Activated CD4-positive, alpha-beta memory T cell treated with anti-CD3 and anti-CD28 coated beads for 36 hours (primary cell): ENCODE measurements at places on chromosomes 4 and X. TPM values are rescaled to one million over a fixed set of nuclear protein-coding genes. Genes with fewer than 3 reads are reported as not detected.
A peak's percentile ranks its signal among the peaks of the same experiment; 100 is the strongest.

DNA sequence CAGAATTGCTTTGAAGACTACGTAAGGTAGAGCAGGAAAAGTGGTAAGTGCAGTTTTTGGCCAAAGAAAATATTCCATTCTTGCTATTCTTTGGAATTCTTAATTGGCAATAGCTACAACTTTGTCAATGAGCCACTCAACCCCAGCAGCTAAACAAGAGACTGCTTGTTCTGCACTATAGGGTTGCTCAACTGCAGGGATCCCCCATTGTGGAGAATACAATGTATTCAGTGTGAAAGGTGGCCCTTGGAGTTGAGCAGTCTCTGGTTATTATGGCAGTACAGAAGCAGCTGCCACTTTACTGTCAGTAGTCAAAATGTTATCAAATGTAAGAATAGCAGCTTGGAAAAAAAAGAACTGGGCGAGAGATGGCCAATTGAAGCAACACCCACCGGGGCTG is 808.7 kb downstream of the CENPC start:
- no peak overlapping the region for H3K4me3 ChIP-seq
- H3K36me3 ChIP-seq, result no peaks in the 10 kb centered on the region
- no peaks in the 10 kb centered on the region for H3K4me1 ChIP-seq

NPY2R gene
- not detected for total RNA-seq

- no peak overlapping the region for H3K4me3 ChIP-seq
- no peak overlapping the region for H3K27ac ChIP-seq
- H3K36me3 ChIP-seq, result no peaks in the 10 kb centered on the region
- no peaks in the 10 kb centered on the region for H3K27me3 ChIP-seq
- no peaks in the 10 kb centered on the region for H3K4me1 ChIP-seq
These were observed 916.0 kb downstream of the TECRL start for GRCh38 chr4:63493265-63493664.

DNA sequence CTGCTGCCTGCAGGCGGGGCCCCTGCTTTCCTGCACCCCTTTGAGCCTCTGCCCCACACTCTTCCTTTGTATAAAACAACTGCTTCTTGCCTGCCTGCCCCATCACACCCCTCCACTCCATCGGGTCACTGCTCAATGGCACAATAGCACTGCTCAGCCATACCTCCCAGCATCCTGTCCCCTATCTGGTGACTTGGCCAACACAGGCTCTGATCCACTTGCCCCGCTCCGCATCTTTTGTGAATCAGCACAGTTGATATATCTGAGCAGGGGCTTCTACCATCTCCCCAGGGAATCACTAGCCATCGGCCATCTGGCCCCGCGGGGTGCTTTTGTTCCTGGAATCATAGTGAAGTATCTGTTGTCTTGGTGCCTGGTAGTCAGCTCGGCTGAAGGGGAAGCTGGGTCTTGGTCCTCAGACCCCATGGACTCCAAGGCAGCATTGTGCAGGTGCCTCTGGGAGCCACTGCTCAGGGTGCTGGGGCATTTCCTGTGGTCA is 45.3 kb downstream of the MAP7D3 start:
- no peak overlapping the region for H3K4me3 ChIP-seq
- peaks cover 32% of the 10 kb centered on the region for H3K4me1 ChIP-seq
- no peak for DNase-seq
- peaks cover 2% of the 10 kb centered on the region for H3K36me3 ChIP-seq
- no peak overlapping the region for H3K27ac ChIP-seq

DDX3X gene
- 216 TPM for total RNA-seq

LUZP4 gene
- not detected for total RNA-seq

DNA sequence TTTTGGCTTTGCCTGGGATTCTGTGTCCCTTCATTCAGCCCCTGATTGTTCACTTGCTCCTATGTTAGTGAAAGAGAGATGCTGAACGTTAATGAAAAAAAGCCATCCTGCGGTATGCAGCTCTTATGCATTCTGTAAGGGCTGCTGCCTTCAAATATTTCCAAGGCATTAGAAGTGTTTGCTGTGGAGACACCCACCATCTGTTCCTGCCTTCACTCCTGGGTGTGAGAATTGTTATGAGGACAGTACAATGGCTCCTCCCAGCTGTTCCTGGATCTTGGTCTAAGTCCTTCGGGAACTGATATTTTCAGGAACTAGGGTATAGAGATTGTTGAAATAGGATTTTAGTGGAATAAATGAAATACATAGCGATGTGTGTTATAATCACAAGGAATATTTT is 427.1 kb upstream of the FAM47C start:
- no peaks in the 10 kb centered on the region for H3K27me3 ChIP-seq
- no peaks in the 10 kb centered on the region for H3K36me3 ChIP-seq
- H3K4me1 ChIP-seq, result no peaks in the 10 kb centered on the region
- DNase-seq, result no peak

RENBP gene
- 8.2 TPM for total RNA-seq

DNA sequence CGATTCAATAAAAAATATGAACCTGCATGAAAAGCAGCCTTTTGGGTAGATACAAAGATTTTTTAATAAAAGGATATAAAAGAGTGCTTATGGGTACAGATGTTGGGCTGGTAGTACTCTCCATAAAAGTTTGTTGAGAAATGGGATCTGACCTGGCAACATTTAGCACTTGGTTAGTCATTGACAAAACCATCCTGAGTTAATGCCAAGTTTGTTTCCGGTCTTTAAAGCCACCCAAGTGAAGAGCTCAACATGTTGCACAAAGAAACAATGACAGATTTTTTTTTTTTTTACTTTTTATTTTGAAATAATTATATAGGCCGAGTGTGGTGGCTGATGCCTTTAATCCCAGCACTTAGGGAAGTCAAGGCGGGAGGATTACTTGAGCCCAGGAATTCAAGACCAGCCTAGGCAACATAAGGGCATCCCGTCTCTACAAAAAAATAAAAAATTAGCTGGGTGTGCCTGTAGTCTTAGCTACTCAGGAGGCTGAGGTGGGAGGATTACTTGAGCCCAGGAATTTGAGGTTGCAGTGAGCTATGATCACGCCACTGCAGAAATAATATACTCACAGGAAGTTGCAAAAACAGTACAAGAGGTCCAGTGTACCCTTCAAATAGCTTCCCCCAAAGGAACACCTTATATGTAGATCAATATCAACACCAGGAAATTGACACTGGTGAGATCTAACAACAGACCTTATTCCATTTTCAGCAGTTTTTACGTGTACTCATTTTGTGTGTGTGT is 16.6 kb downstream of the CHST7 start:
- H3K4me3 ChIP-seq, result no peak overlapping the region
- H3K27ac ChIP-seq, result peak overlapping the region; percentile 56
- H3K4me1 ChIP-seq, result peaks cover 55% of the 10 kb centered on the region
- no peaks in the 10 kb centered on the region for H3K27me3 ChIP-seq
- DNase-seq, result no peak

AFP gene
- not detected for total RNA-seq

DNA sequence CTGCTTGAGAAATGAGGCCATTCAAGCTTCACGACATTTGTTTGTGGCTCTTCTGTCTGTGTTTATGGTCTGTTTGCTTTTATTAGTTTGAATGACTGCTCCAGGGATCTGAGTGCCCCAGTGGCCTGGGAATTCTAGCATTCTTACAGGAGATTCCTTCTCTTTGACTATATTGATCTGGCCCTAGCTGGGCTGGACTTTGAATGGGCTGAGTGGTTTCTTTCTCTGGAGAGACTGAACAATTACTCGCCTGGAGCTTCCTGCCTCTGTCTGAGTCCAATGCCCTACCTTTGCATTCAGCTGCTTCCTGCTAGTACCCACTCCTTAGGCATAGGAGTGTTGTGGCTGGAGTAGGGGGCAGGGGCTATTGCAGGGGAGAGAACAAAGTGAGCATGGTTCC is 51.2 kb upstream of the EDA start:
- DNase-seq, result no peak
- H3K27me3 ChIP-seq, result no peaks in the 10 kb centered on the region
- no peak overlapping the region for H3K4me3 ChIP-seq
- no peaks in the 10 kb centered on the region for H3K4me1 ChIP-seq

DNA sequence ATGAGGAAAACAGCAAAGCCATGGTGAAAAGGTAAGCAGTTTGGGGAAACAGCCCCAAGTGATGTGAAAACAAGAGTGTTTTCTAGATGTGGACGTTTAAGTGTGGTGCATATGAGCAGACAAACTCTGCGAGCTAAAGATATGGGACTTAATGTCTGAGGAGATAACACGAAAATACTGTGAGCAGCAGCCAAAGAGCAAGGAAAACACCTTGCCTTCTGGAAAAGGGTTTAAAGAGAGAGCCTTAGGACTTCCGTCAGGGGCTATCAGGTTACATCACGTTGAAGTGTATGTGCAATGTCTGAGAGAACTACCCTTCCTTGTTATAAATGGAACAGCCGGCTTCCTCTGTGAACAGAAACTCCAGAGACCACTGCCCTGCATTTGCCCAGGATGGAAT is 54.2 kb downstream of the LEF1 start:
- peaks cover 29% of the 10 kb centered on the region for H3K36me3 ChIP-seq
- peaks cover 100% of the 10 kb centered on the region for H3K4me1 ChIP-seq
- no peaks in the 10 kb centered on the region for H3K27me3 ChIP-seq
- peak overlapping the region; percentile 46 for H3K4me3 ChIP-seq

DNA sequence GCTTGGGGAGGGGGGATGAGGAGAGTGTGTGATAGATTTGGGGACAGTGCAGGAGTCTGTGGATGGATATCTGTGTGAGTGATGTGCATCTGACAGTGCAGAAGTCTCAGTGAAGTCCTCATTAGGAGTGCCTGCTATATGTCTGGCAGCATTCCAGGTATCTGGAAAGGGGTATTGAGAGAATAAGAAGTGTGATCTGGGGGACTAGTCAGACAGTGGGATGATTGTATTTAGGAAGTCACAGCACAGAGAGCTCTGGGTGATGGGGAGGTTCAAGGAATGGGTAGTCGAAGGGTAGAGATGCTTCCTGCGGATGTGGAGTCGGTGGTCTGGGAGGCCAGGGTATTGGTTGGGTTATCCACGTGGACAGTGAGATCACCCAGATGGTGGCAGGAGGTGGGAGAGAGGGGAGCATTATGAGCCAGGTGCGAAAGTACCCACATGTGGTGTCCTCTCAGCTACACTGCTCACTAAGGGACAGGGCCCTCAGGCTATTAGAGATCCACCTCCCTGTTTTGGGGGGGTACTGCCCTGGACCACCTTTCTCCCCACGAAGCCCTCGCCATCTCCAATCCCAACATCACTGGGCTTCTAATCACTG is 9.8 kb downstream of the MAGED2 start:
- peaks cover 16% of the 10 kb centered on the region for H3K36me3 ChIP-seq
- H3K4me3 ChIP-seq, result no peak overlapping the region
- no peak for DNase-seq
- no peaks in the 10 kb centered on the region for H3K27me3 ChIP-seq

DNA sequence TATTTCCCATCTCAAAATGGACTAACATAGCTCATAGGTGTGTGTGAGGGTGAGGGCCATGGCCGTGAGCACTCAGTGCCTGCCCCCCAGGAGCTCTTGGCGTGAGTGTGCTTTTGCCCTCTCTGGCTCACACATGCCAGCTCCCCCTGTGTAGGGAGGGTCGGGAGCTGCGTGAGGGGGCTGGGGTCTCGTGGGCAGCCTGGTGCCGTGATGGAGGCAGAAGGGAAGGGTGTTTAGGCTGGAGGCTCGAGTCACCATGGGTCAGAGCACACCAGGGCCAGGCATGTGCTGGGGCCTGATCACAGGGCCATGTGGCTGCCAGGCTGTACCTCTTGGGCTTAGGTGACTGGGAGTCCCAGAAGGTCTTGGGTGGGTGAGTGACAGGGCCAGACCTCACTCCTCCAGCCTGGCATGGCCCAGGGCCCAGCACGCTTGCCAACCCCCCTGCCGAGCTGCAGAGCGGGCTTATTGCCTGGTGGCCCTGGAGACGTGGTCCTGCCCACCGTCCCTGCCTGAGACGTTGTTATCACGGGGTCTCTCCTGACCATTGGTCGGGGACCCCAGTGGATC is 44.0 kb downstream of the ADRA2C start:
- no peaks in the 10 kb centered on the region for H3K4me1 ChIP-seq
- DNase-seq, result no peak
- H3K27ac ChIP-seq, result no peak overlapping the region
- H3K4me3 ChIP-seq, result no peak overlapping the region
- peaks cover 5% of the 10 kb centered on the region for H3K27me3 ChIP-seq

GRCh38 chr4:67204441-67204840 is 340.9 kb downstream of the CENPC start:
- H3K4me3 ChIP-seq, result no peak overlapping the region
- no peaks in the 10 kb centered on the region for H3K4me1 ChIP-seq
- H3K27ac ChIP-seq, result no peak overlapping the region
- no peak for DNase-seq
- no peaks in the 10 kb centered on the region for H3K36me3 ChIP-seq

- DNase-seq, result peak; percentile 40
- H3K36me3 ChIP-seq, result no peaks in the 10 kb centered on the region
- H3K4me3 ChIP-seq, result peak overlapping the region; percentile 13
These were observed 22.1 kb downstream of the STAP1 start for GRCh38 chr4:67580577-67580976.

AKAP14 gene
- total RNA-seq, result not detected

MID2 gene
- total RNA-seq, result 9.0 TPM

P2RY10 gene
- 39.3 TPM for total RNA-seq

GLOD5 gene
- not detected for total RNA-seq

DNA sequence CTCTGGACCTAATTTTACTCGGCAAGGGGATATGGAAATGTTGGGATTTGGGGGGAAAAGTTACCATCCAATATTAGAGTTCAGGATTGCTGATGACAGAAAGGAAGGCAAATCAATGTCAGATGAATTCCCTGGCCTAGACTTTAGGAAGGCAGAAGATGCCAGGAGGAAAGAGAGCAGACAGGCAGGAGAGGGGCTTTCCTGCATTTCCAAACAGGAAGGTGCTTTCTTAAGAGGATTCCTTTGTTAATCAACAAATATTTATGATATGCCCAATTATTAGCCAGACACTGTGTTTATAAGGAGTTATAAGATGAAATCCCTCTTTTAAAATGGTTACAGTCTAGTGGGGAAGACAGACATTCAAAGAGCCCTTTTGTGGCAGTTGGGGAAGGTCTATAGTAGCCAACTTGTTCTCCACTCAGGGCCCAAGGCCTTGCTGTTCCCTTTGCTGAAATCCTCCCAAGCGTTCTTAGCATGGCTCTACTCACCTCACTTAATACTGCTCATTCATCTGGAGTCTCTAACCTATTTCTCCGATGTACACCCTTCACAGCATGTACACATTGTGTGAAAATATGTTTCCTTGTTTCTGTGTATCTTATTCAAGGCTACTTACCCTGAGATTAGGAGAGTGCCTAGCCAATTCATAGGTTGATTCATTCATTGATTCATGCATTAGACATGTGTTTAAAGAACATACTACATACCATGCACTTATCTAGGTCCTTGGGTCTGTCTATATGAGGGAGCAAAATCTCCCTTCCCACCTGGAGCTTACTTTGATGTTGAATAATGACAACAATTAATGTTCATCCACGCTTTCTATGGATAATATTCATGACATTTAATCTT is 5.3 kb downstream of the IGFBP7 start:
- DNase-seq, result no peak
- H3K36me3 ChIP-seq, result no peaks in the 10 kb centered on the region
- H3K4me1 ChIP-seq, result no peaks in the 10 kb centered on the region
- H3K27ac ChIP-seq, result no peak overlapping the region
- H3K27me3 ChIP-seq, result peaks cover 29% of the 10 kb centered on the region

DNA sequence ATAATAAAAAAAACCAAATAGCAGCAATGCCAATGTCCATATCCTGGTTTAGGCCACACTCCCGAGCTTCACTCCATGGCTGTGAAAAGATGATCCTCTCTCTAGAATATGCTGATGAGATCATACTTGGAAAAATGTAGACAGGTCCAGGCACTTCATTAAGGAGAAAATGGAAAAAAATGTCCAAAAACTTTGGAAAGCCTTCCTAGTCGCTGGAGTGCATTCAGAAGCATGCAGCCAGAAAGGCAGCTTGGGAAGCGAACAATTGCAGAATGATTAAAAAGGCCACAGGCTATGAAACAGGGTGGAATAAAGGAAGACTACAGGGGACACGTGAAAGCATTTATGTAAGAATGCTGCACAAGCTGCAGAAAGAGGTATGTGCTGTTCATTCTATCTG is 165.6 kb upstream of the HCCS start:
- H3K36me3 ChIP-seq, result no peaks in the 10 kb centered on the region
- H3K27me3 ChIP-seq, result no peaks in the 10 kb centered on the region
- H3K4me3 ChIP-seq, result no peak overlapping the region
- DNase-seq, result no peak

MTCP1 gene
- total RNA-seq, result 16.2 TPM
